ENCODE measurements at places on chromosomes 13 and 19.
A peak's percentile ranks its signal among the peaks of the same experiment; 100 is the strongest.

- DNase-seq = peak; percentile 78
Measured at GRCh38 chr19:13839130-13839937, 37.6 kb upstream of the NANOS3 start.

GRCh38 chr13:23518231-23518630, 52.0 kb upstream of the TNFRSF19 start:
- no peak for DNase-seq

DNA sequence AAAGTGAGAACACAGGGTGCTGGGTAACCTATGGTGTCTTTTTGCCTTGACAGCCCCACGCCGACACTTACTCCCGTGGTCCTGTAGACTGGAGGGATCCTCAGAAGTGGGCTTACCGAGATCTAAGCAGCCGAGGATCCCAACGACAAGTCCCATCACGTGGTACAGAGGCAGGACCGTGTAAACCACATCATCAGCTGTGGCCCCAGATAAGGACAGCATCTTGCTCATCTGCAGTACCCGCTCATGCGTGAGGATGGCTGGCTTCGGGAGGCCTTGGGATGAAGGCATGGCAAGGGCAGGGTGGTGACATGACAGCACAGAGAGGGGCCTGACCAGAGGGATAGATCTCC, 2.1 kb downstream of the SLC27A5 start:
- DNase-seq = no peak

DNA sequence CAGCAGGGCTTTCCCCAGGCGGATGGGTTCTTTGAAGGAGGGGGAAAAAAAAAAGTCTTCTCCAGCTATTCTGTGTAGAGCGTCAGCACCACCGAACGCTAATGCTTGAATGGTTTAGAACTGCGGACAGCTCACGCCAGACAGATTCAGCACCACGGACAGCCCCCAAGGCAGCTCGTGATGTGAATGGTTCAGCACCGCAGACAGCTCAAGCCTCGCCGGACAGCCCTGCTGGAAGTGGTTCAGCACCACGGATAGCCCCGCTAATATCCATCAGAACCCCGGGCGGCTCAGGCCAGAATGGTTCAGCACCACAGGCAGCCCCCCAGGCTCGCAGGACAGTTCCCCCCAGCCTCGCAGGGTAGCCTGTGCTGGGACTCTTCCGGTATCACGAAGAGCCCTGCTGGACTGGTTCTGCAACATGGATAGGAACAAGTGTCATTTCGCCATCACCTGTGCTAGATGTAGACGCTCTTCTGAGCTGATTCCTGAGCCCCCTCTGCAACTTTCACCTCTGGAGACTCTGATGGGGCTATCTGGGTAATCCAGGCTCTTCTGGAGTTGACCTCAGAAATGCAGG, 4.9 kb upstream of the SMIM17 start:
- no peak for DNase-seq

- no peak for DNase-seq
Measured at GRCh38 chr19:413756-414420, 4.9 kb upstream of the C2CD4C start.
